ENCODE measurements at places on chromosomes 7 and 10.

DNA sequence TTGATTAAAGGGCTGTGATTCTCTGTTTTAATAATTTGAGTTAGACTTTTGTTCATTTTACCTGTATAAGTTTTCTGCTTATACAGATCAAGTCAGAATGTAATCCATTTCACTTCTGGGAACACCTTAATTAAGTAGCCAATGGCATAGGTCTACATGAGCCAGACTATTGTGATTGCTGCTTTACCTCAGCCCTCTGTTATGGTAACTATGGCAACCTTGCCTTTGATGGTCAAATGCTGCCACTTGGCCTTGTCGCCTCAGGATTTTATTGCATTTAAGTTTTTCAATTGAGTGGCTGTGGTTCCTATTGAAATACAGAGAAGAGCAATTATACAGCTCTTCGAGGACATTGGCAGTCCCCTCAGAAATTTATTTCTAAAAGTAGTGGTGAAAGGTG, 64.3 kb upstream of the TMEM106B start:
- no peak for DNase-seq

- DNase-seq, result no peak
These were observed at the start of gene PDE1C for GRCh38 chr7:32070406-32071360. PDE1C (minus strand) TSS chr7:32070407.

GRCh38 chr10:124006526-124006925, 86.9 kb downstream of the CHST15 start:
- DNase-seq, result no peak

- no peak for DNase-seq
These were observed 28.0 kb upstream of the COBL start for GRCh38 chr7:51344406-51345138.

GRCh38 chr10:121722665-121723064, 124.4 kb upstream of the FGFR2 start:
- no peak for DNase-seq

DNA sequence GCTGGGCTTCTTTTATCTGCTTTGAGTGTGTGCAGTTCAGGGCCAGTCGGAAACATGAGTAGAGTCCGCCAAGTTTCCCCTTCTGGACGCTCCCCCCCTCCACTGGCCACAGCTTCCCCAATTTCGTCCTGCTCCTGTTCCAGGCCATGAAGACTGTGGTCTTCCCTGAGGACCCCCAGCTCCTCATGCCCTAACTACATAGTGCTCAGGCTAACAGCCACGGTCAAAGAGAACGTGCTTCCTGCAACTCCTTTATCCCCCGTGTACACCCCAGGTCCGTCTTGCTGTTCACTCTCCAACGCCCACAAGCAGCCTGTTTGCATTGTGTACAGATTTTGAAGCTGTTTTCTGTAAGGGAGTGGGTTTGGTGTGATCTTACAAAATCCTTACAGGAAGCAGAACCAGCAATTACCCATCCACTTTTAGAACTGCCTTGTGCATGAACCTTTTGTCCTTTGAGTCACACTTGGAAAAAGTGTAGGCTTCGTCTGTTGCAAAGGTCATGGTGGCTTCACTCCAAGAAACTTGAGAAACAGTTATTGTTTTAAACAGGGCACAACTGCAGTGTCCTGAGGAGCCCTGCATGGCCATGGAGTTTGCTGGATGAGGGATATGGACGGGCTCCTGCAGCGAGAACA, 77.0 kb upstream of the FAM20C start:
- DNase-seq, result no peak

DNA sequence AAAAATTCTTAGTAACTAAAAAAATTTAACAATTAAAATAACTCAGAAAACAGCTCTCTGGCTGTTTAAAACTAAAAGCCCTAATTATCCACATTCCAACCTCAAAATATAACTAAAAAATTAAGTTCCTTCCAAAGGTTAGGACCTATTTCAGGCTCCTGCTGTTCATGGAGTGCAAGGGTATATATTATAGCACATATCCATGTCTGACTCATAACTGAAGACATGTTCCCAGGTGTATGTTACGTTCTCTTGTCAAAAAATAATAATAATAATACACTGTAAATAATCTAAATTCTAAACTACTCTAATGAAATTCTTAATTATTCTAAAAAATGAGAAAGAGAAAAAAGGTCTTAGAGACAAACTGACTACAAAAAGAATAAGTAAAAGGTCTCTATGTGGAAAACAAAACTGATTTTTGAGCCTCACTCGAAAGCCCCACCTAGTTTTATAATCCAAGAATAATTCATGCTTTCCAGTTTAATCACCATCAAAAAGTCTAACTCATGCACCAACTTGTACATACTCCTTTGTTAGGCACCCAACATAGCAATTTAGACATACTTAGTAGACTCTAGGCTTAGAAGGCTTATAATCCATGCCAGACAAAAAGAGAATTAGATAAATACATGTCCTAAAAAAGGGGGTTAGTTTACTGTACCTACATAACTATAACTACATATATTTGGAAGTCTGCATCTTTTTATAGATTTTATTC, 171.4 kb downstream of the KMT2E start:
- DNase-seq, result no peak

- DNase-seq, result no peak
These were observed 243.4 kb upstream of the FZD1 start for GRCh38 chr7:91020636-91021385.

GRCh38 chr10:14879928-14880193, 1.2 kb downstream of the SUV39H2 start:
- DNase-seq, result no peak
